ENCODE measurements at places on chromosomes 16 and 17.
A peak's percentile ranks its signal among the peaks of the same experiment; 100 is the strongest.

GRCh38 chr17:39054111-39054645, 87.0 kb upstream of the FBXO47 start:
- no peak for DNase-seq

GRCh38 chr16:88769617-88770460, 15.2 kb downstream of the PIEZO1 start:
- peak; percentile 89 for DNase-seq

DNA sequence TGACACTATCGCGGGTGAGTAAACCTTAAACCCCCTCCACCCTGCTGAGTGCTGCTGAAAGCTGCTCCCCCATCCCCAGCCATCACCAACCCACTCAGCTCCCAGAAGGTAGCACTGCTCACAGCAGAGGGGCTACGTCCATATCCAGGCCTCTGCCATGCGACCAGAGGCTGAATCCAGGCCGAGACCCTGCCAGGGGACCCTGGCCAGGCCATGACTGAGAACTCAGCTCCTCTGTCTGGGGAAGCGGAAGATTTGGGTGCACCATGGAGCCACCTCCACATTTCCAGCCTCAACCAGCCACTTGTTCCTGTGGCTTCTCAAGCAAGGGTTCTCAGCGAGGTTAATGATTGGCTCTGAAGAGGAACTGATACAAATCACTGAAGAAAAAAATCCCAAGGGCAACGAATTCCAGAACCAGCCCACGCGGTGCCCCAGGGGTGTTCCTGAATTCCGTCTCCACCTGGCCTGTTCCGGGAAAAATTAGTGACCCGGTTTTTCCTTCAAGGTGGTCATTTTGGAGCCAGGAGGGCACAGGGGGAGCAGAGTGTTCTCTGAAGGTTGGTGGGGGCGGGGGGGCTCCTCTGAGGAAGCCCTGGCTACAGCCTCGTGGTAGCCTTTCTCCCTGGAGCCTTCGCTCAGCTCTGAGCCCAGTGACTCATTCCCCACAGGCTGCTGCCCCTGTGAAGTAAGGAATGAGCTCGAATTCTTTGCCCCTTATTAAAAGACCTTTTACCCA, 9.3 kb upstream of the SLC16A5 start:
- DNase-seq: peak; percentile 70

DNA sequence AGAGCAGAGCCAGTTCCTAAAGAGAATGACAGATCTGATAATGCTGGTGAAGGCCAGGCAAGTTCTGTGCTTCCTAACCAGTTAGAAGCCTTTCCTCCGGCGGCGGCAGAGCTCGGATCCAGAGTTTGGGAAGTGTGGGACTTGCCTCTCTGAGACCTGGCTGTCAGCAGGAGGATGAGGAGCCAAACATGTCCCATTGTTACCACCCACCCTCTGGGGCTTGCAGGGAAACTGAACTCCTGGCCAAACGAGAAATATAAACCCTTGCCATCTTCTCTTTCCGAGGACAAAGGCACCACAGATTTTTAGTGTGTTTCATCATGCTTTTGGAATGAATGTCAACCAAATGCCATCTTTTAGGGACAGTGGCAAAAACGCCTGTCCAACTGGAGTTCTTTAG, 80.2 kb upstream of the SMURF2 start:
- DNase-seq: no peak

DNA sequence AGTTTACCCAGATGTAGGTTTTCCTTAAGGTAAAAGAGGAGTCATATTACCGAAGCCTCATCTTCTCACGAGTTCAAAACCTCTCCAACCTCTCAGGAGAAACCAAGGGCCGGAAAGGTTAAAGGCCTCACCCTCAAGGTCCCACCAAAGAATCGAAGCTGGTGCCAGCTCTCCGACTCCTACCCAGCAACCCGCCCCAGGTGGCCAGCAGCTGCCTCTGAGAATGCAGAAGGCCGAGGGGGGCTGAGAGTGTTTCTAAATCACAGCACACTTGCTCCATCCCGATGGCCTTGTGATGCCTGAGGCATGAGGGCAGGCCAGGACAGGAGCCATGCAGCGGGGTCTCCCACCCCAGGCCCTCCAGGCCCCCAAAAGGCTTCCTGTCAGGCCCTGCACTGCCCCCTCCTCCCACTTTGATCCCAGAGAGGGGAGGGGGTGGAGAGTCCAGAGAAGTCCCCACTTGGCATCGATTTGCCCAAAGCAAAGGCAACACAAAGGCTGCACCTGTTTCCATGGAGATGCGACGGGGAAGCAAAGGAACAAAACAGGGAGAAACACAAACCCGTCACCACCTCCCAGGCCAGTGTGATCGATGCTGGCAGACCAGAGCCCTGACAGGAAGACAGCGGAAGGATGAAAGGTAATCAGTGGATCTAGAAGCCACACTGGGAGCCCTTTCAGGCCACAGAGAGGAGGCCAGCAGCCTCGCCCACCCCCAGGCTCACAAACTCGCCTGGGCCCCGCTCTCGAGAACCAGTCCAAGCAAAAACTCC, 39.0 kb downstream of the CUEDC1 start:
- DNase-seq: no peak

- no peak for DNase-seq
Observed at GRCh38 chr17:75020331-75021110, 8.1 kb downstream of the MRPL58 start.

DNA sequence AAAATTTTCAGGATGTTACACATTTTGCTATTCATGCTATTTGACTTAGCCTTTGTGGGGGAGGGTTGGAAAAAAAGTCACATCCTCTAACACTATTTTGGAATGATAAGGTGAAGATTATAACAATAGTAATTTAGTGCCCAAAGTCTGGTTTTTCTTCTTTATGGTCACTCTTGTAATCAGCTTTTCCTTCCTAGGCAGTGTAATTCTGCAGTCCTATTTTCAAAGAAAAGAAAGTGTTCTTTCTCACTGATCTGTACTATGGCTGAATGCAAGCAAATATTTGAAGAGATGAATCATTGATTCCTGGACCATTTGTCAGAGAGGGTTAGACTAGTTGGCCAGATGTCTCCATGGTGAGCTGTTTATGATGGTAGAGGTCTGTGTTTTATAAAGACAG, 8.4 kb downstream of the RSPRY1 start:
- DNase-seq: no peak

- DNase-seq: no peak
Observed at GRCh38 chr17:7903154-7904103, 12.7 kb downstream of the RNF227 start.

GRCh38 chr16:1155353-1156054, 2.6 kb downstream of the CACNA1H start:
- no peak for DNase-seq

DNA sequence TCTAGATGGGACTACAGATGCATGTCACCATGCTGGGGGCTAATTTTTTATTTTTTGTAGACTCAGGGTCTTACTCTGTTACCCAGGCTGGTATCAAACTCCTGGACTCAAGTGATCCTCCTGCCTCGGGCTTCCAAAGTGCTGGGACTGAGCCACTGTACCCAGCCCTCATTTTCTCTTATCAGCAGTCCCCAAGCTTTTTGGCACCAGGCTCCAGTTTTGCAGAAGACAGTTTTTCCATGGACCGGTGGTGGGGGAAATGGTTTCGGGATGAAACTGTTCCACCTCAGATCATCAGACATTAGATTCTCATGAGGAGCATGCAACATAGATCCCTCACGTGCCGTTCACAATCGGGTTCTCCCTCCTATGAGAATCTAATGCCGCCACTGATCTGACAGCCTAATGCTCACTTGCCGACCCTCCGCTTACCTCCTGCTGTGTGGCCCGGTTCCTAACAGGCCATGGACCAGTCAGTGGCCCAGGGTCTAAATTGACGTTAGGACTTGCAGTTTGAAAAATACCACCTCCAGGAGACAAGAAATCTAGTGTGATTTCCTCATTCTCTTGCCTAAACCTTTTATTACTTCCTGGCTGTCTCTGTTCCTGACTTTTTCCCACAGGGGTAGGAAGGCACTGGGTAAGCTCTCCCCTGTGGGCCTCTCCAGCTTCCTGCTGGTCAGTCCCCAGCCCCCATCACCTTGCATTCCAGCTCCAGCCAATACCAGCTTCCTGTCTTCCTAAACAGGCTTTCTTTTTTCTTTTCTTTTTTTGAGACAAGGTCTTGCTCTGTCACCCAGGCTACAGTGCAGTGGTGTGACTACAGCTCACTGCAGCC, 9.3 kb upstream of the CNP start:
- no peak for DNase-seq

DNA sequence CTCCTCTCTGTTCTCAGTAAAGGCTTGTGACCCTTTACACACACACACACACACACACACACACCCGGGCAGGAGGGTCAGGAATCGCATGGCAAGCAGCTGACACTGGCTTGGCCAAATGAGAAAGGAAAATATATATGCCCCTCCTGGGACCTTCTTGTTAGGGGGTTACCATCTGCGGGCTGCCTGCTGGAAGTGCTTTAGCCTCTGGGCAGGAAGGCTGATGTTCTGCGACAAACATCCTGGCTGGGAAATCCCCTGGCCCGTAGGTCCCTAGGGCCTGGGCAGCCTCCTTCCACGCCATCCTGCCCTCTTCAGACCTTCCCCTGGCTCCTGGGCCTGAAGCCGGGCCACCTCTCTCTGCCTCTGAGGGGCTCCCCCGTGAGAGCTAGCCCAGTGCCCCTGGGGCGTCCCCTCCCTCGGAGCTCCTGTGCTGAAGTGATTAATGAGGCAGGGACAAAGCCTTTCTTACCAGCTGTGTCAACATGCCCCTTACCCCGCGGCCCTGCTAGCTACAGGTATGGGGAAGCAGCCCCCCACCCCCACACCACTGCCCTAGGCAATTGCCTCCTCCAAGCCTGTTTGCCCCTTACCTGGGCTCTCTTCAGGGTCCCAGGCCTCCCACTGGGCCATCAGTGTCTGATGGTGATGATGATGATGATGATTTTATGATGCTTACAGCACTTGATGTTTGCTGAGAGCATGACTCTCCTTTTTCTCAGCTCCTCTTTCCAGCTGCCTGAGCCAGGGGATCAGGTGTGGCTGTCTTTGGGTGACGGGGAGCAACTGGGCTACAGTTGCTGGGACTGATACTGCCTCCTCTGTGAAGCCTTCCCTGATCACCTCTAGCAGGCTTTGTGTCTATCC, 32.8 kb upstream of the ETV4 start:
- DNase-seq: peak; percentile 34

DNA sequence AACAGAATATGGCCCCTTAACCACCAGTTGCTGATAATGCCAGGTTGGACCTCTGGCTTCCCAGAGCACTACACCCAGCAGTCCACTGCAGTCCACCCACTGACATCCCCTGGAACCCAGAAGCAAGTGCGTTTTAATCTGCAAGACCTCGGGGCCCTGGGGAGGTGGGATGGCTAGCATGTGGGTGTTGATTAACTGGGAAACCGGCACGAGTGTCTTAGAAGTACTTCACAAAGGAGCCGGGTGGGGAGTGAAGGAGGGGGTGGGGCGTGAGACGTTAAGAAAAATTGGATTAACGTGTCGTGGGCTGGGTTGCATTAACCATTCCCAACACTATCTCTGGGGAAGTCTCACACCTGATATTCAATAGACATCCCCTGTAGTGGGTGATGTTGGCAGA, 6.1 kb upstream of the HIC1 start:
- DNase-seq: no peak

GRCh38 chr16:9429646-9430330, 338.3 kb downstream of the HAPSTR1 start:
- no peak for DNase-seq

- DNase-seq: no peak
Observed at GRCh38 chr16:25897702-25898101, 205.9 kb downstream of the HS3ST4 start.

- no peak for DNase-seq
Observed at GRCh38 chr17:51004249-51004648, 116.4 kb downstream of the SPAG9 start.

DNA sequence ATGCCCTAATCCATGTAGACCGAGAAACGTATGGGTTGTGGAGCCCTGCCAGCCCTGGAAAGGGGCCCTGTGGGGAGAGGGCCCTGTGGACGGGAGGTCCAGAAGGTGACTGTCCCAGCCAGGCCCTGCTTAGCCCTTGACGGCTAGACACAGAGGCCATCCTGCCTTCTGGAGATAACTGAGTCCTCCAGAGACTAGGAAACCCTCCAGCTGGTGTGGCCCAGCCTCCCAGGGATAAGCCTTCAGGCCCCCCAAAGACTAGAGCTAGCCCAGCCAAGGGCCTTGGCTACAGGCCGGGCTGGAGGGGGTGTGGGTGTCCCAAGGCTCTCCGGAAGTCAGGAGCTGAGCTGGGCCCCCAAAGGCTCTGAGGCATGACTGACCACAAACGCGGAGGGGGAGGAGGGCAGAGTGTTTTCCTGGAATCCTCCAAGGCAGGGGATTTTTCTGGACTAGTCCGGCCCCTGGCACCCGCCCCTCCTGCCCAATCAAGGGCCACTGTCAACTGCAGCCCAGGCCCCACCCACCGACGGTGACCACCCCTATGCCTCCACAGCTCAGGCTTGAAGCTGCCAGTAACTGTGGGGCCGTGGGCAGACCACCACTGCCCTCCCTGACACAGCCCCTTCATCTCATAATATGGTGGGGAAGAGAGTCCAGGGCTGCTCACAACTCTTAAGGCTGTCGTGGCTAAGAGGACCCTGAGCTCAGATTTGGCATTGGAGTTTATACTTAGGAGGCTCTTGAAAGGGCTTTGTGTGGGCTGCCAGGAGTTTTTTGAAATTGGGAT, 885 bp upstream of the VASN start:
- no peak for DNase-seq

DNA sequence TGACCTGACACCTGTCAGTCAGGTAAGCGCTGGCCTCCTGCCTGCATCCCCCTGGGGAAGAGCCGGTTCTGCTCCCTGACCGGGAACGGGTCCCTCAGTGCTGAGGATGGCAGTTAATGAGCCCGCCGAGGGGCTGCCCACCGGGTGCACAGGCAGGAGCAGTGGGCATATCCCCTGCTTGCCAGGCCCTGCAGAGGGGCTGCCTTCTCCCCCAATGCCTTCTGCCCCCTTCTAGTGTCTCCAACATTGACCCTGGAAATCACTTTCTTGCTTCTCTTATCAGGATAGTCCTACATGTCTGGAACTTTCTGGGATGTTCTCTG, 388.5 kb downstream of the SEC14L1 start:
- no peak for DNase-seq

DNA sequence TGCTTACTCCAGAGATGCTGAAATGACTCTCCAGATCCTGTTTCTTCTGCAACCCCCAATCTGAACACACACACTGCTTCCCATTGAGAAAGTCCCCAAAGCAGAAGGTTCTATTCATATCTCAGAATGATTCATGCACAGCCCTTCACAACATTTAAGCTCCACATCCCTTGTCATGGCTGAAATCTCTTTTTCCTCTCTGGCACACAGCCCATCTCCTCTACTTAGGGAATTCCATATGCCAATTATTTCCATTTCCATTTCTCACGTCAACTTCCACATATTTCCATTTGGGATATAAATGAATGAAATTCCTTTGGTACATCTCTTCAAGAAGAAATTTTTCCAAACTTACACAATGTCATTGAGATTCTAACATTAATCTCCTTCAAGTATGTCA, 119.6 kb downstream of the CDH11 start:
- DNase-seq: no peak

GRCh38 chr17:49362723-49363117, 670 bp upstream of the ZNF652 start:
- no peak for DNase-seq

- peak; percentile 73 for DNase-seq
Observed at GRCh38 chr17:21042458-21043295, at the start of gene USP22. Gene USP22 (minus strand): TSS chr17:21043011. CDS start chr17:21042835, 176 bp downstream.

- DNase-seq: no peak
Observed at GRCh38 chr17:37447641-37448040, 41.0 kb downstream of the TADA2A start.

- no peak for DNase-seq
Observed at GRCh38 chr16:51156807-51157200, 5.7 kb upstream of the SALL1 start.
